ENCODE measurements at places on chromosomes 2 and 18.

GRCh38 chr2:95061601-95062183 is 36.2 kb downstream of the MAL start:
- no peak for DNase-seq

GRCh38 chr2:152971685-152972084 is 253.3 kb downstream of the ARL6IP6 start:
- no peak for DNase-seq

DNA sequence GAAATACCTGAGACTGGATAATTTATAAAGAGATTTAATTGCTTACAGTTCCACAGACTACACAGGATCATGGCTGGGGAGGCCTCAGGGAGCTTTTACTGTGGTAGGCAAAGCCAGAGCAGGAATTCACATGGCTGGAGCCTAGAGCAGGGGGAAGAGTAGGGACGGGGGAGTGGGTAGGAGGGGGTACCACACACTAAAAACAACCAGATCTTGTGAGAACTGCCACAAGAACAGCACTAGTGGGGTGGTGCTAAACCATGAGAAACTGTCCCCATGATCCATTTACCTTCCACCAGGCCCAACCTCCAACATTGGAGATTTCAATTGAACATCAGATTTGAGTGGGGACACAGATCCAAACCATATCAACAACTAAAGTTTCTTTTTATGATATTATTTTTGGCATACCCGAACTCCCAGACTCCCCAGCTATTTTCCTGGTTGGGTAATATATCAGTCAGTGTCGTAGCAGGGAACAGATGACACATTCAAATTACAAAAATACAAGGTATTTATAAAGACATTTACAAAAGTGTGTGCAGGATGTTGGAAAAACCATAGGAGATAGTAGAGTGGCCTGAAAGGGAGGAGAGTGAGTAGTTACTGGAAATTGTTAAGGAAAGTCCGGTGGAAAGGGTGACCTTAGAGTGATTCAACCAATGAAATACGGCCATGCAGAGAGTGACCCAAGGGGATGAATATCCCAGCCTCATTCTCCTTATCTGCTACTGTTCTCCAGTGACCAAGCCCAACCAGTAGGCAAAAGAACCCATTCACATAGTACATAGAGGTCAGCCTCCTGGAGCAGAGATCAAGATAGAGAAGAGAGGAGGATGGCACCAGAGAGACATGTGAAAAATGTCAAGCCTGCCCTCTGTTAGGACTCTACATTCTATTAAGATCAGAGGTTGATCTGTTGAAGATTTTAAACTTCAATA is 8.8 kb downstream of the RPL37A start:
- DNase-seq, result no peak

DNA sequence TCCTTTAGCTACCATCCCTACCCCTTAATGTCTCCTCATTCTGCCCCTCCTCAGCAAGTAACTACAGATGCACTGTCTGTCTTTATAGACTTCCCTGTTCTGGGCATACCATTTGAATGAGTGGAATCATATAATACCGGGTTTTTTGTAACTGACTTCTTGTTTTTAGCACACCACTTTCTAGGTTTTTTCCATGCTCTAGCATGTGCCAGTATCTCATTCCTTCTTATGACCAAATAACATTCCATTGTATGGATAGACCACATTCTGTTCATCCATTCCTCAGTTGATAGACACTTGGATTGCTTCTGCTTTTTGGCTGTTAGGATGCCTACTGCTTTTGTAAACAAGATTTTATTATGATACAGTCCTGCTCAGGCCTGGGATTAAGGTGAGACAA is 154.7 kb downstream of the TSN start:
- DNase-seq, result peak; percentile 34

- DNase-seq, result no peak
Observed at GRCh38 chr2:18987016-18987415, 371.4 kb downstream of the OSR1 start.

DNA sequence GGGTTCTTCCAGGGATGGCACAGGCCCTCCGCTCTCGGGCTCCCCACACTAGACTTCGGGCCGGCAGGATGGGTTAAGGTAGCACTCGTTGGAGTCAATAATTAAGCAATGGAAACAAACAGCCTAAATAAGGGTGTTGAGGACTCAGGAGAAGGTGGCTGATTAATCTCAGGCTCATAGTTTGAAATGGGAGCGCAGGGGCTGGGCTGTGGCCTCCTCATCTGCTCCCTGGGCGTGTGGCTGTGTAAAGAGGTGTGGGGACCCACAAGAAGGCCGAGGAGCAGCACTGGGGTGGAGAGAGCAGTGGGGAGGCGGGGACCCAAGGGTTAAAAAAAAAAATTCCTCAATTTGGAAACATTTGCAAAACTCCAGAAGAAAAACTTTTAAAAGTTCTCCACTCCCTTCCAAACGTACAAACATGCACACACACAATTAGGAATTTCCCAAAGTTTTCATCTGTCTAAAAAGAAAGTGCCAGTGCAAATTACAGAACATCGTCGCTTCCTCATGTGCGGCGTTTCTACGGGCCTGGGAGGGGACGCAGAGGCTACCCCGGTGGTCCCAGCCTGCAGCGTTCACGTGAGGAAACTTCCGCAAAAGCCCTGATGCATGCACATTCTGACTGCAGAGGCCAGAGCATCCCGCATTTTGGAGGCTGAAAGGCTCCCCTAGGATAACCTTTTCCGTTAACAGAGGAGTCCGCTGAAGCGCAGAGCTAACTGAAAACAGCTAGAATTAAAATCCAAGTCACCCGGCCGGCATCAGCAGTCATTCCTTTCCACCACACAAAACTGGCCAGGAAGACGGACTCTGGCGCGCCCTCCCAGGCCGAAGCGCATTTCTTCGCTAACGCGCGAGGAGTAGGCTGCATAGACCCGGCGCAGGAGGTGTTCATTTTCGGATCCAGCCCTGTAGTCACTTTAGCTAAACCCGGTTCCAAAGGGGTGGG is 1.0 kb upstream of the TUBB6 start:
- DNase-seq, result peak; percentile 77

DNA sequence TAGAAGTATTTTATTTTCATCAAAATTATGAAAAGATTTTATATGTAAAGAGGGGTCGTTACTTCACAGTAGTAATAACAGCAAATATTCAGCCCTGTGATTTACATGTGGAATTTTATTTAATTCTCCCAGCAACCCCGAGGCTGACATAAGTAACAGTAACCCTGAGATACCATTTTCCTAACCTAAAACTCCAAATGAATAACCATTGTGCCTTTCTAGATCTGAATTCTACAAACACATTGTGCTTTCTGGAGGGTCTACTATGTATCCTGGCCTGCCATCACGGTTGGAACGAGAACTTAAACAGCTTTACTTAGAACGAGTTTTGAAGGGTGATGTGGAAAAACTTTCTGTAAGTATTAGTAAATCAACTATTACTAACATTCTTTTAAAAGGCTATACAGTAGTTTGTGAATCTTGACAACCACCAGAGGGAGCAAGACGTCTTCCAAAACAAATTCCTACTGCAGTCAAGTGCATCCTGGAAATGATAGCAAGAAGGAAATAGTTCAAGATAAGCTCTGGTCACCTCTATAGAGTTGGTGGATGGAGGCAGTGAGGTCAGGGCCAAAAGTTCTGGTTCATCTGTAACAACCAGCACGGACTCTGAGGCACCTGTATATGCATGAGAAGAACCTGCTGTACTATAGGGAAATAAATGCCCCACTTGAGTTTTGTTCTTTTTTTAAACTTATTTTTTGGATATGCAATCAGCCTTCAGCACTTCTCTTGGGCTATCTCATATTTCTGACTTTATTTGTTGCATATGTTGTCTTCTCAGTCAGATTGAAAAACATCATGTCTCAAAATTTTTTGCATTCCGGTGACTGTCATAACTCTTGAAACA is 37.4 kb downstream of the ACTR2 start:
- DNase-seq, result peak; percentile 42

All from hepatic stellate cell (primary cell).